ENCODE measurements at places on chromosomes 7 and 10.

DNA sequence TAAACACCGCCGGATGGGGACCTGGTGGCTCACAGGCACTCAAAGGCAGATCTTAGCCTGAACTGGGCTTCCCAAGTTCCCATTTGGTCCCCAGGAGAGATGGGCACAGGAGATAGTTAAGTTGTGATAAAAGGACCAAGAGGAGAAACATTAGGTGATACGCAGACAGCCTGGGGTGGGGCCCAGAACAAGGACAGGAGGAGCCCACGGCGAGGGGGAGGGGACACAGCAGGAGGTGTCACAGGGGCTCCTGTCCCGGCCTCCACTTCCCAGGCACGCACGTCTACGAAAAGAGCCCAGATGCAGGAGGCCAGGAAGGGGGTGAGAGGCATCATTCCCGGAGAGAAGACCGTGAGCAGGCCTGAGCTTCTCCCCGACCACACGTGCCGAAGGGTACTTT, 16.3 kb upstream of the DNAAF5 start:
- DNase-seq, result no peak

DNA sequence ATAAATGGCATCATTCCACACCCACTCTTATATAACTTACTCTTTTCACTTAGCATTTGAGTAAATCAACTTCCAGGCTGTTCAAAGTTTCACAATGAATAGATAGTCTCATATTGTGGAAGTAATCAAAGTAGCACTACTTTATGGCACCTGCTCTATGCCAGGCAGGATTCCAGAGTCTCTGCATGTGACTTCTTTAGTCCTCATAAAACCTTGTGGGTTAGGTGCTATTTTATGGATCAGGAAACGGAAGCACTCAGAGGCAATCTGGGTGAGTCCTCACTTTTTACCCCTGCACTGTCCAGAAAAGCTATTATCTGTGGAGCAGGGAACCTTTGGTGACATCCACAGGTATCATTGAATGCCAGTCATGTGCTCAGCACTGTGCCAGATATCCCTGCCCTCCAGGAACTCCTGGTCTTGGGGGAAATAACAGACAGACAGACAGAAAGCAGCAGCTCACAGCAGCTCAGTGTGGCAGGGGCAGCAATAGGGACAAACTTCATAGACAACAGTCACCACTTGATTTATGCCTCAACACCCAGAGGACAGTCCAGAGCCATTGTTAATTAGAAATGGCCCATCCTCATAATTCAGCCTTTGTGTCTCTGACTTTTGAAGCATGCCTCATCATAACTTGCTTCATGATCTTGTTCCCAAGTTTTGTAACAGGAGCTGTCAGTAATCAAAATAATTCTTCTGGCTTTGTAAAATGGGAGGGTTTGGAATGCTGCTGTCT, 160.6 kb downstream of the SEC23IP start:
- no peak for DNase-seq

DNA sequence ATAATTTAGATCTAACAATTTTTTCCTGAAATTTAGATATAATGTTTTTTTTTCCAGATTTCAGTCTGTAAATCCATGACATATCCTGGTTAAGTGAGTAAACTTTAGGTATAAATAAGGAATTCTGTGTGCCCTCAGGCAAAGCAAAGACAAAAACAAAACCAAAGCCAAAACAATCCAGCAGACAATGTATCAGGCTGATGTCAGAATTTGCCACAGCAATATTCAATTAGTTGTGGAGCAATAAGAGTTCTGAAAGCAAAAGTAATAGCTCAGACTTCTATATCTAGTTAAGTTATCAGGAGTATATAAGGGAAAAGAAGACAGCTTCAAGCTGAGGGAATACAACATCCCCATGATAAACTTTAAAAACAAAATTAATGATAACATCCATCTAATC, 82.0 kb downstream of the MKX start:
- DNase-seq, result no peak

DNA sequence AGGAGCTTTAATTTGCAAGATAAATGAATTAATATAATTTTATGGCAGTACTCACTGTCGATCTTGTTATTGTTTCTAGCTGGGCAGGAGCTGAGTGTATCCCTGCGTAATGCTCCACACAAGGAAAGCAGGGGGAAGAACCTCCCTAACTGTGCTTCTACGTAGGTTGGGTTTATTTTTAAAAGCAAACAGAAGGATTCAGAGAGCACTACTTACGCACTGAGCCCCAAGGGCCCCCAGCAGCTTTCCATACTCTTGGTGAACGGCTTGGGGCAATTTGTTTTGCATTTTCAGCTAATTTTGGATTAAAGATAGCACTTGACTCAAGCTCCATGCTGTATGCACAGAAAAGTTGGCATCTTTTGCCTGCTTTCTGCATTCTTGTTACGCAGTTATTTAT, 9.6 kb downstream of the DUSP5 start:
- no peak for DNase-seq

GRCh38 chr10:75356484-75356883, 45.1 kb downstream of the ZNF503 start:
- DNase-seq, result no peak

- DNase-seq, result no peak
Measured at GRCh38 chr10:68553138-68553537, 7.0 kb upstream of the TET1 start.

GRCh38 chr10:117993166-117993565, 53.6 kb downstream of the RAB11FIP2 start:
- no peak for DNase-seq

DNA sequence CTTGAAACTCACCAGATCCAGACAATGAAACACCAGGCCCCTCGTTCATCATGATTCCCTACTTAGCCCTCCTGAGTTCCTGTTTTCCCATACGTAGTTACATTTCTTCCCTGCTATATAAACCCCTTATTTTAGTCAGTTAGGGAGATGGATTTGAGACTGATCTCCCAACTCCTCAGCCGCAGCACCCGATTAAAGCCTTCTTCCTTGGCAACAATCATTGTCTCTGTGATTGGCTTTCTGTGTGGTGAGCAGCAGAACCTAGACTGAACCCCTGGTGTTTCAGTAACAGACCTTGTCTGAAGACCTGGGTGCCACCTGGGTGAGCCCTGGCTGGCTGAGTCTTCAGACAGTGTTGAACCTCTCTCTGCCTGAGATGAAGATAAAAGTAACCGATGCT, 118.0 kb downstream of the OAT start:
- DNase-seq, result no peak

DNA sequence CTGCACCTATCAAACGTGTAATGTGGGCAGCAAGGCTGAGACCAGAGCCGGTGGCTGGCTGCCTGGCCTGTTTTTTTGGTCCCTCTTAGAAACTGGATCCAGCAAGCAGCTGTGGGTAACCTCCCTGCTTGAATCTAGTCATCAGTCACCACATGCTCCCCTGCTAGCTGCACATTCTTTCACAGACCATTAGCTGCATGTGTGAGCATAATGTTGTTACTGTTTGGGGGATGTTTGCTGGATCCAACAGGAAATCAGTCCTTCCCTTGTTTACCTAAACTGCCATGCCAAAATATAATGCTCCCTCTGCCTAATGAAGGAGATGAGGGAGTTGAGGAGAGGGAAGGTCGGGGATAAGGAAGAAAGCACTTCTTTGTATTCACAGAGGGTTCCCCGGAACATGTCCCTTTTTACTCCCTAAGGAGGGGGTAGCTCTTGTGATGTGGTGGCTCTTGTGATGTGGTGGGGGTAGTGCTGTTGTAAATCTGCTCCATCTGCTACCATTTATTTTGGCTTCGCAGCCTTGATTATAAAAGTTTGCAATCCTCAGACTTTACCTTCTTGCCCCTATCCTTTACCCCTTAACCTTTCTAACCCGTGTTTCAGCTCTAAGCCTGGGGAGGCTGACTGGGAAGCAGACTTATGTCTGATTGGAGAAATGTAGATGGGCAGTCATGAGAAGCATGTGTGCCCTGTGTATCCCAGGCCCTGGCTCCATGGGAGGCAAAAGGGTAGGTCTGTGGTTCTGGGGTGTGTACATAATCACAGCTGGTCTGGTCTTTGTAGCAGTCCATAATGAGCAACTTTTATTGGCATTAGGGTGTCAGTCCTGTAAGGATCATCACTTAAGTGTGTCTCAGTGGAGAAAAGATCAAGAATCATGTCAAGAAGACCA, 20.8 kb downstream of the LOXL4 start:
- DNase-seq, result no peak

DNA sequence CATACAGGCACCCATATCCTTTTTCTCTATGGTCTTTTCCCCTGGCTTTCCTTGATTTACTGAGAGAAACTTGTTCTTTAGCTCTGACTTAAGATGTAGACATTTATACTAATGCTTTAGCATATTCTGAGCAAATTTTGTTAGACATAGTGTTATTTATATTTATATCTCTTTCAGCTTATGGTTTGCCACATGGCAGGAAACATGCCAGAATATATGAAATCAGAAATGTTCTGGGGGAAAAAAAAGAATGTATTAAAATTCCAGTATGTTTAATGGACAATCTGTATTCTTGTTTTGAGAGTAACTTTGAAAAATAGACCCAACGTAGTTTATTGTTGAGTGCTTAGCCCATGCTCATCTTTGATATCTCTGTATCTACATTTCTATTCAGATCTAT, 10.1 kb upstream of the GGCT start:
- DNase-seq, result no peak

DNA sequence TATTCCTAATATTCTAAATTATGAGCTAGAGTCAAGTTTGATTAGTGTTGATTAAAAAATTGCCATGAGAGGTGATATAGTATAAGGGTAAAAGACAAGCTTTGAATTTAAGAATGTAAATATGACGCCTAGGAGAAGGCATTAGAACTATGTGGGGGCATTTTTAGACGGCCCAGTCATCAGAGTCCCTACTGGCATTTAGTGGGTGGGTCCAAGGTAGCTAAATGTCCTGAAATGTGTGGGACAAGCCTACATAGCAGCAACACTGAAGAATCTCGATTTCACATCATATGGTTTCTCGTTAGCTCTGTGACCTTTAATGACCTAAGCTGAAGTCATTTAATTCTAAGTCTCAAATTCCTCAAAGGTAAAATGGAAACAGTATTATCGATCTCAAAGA, 133.5 kb downstream of the SGMS1 start:
- no peak for DNase-seq

GRCh38 chr10:51007781-51008180, 66.5 kb upstream of the PRKG1 start:
- no peak for DNase-seq

All from nucleus accumbens (tissue), 56 donors.